Esophagus mucosa (tissue), 1 donor: ENCODE measurements at places on chromosomes 11 and 22. TPM values are rescaled to one million over a fixed set of nuclear protein-coding genes. Genes with fewer than 3 reads are reported as not detected.

Gene OR2D2
- 0.20 TPM for total RNA-seq

Gene PDE2A
- total RNA-seq: 6.0 TPM

Gene ACR
- total RNA-seq: 0.40 TPM

Gene DYNC2H1
- total RNA-seq: 7.9 TPM

Gene OR5M11
- total RNA-seq: not detected

Gene ANGPTL5
- not detected for total RNA-seq

Gene ABTB2
- 3.4 TPM for total RNA-seq
